Fibroblast of skin of right quadriceps (primary cell): ENCODE measurements at places on chromosomes 13 and 19.

DNA sequence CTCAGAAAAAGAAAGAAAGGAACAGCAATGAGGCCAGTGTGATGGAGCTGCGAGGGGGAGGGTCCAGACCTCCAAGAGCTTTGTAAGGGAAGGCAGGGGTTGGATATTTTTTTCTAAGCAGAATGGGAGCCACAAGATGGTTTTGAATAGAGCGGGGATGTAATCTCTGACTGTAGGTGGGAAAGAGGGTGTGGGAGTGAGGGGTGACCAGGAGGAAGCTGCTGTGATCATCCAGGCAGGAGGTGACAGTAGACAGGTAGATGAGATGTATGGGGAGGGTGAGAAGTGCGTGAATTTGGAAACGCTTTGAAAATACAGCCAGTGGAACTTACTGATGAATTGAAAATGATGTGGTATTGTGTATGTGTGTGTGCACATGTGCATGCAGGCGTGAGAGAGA lies 7.4 kb downstream of the IFNL2 start:
- DNase-seq = no peak

DNA sequence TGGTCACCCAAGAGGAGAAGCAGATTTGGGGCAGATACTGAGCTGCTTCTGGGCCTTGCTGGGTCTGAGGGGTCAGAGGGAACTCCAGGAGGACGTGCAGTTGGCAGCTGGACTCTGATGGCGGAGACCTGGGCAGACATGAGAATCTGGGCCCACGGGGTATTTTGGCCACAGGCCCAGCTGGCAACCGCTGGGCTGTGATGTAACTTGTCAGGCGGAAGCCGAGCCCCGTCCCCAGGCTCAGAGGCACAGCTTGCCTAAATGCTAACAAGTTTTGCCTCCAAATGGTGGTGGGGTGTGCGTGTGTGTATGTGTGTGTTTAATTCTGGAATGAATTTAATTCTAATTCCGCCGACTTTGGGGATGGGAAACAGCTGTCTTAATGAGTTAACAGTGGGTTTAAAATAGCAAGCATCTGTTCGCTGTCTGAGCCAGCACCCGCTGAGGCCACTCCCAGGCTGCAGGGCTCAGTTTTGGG lies 11.6 kb downstream of the ZNRF4 start:
- DNase-seq = no peak

- DNase-seq = peak; percentile 93
Observed at GRCh38 chr19:5926641-5927440, 12.8 kb downstream of the CAPS start.

- peak; percentile 29 for DNase-seq
Observed at GRCh38 chr19:14450168-14450874, 17.2 kb downstream of the PKN1 start.

DNA sequence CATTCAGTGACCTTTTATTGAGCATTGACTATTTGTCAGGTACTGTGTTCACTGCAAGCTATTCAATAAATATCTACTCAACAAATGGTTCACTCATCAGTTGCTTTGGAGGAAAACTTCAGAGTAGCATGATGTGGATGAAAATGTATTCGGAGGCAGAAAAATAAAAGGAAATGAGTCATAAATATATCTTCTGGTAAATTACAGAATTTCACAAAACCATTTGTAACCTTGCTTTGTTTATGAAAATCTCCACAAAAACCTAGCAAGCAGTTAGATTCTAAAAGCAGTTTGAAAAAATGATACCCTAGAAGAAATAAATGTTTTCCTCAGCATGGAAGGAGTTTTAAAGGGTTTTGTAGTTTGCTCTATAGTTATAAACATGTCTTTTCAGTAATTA lies 399.6 kb downstream of the LMO7 start:
- no peak for DNase-seq

DNA sequence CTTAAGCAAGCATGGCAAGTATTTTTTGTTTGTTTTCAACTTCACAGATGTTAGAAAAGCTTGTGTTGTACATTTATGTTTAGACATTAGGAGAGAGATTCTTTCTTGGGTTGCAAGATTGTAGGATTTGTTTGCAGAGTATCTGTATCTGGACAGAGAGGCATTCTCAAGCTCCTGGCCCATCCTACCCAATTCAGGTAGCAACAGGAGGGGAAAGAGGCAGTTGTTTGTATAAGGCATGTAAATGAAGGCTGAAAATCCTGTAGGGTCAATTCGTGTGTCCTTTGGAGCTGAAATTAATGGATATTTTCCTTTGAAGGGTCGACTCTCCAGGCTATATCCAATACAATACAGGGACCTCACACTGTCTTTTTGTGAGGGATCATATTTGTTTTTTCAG lies 147.3 kb downstream of the KCNRG start:
- DNase-seq = no peak

- no peak for DNase-seq
Observed at GRCh38 chr19:3161453-3161852, 17.1 kb upstream of the S1PR4 start.

DNA sequence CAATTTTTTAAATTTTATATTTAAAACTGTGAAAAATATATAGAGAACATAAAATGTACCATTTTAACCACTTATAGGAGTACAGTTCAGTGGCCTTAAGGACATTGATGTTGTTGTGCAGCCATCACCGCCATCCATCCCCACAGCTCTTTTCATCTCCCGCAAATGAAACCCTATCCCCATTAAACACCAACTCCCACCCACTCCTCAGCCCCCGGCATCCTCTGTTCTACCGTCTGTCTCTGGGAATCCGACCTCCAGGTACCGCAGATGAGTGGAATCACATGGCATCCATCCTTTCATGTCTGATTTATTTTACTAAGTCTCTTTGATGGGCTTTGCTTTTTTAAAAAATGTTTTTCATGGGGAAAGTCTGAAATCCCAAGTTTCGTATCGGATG lies 23.8 kb upstream of the SMIM17 start:
- no peak for DNase-seq

- peak; percentile 59 for DNase-seq
Observed at GRCh38 chr19:18156841-18157464, 4.0 kb downstream of the PIK3R2 start.

GRCh38 chr19:31127134-31127967 lies 221.9 kb downstream of the TSHZ3 start:
- DNase-seq = peak; percentile 98

DNA sequence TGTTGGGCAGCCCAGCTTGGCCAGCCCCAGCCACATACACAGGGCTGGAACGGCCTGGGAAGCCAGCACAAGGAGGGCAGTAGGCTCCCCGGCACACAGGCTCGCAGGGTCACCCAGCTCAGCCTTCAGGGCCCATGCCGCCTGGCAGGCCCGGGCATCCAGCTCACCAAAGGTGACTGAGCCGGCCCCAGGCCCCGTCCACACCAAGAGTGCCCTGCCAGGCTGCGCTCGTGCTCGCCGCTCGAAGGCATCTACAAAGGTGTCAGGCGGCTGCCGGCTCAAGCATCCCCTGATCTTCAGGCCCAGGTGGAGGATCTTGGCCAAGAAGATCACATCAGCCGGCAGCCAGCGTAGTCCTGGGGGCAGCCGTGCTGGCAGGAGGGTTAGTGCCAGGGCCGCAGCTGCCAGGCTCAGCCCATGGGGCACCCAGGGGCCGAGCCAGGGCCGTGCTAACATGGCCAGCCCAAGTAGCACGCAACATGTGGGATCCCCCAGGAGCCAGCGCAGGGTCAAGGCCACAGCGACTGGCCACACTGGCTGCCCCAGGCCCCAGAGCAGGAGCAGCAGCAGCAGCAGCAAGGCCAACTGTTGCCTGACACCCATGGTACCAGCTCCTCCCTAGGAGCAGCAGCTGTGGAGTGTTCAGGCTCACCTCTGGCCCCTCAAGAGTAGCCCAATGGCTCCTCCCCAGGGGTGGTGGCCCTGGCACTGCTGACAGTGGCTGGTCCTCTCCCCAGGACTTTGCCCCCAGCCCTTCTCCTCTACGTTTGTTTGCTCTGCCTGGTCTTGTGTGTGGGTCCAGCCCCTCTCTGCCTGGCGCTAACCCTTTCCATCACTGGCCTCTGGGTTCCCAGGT lies at the start of gene SLC27A5:
Gene SLC27A5, minus strand, starts transcription at position 640 of the 856 bp plus-strand sequence. Its CDS starts 37 bp downstream, at position 603.
- DNase-seq = no peak

GRCh38 chr13:52936806-52937205 lies 88.4 kb upstream of the PCDH8 start:
- DNase-seq = no peak

DNA sequence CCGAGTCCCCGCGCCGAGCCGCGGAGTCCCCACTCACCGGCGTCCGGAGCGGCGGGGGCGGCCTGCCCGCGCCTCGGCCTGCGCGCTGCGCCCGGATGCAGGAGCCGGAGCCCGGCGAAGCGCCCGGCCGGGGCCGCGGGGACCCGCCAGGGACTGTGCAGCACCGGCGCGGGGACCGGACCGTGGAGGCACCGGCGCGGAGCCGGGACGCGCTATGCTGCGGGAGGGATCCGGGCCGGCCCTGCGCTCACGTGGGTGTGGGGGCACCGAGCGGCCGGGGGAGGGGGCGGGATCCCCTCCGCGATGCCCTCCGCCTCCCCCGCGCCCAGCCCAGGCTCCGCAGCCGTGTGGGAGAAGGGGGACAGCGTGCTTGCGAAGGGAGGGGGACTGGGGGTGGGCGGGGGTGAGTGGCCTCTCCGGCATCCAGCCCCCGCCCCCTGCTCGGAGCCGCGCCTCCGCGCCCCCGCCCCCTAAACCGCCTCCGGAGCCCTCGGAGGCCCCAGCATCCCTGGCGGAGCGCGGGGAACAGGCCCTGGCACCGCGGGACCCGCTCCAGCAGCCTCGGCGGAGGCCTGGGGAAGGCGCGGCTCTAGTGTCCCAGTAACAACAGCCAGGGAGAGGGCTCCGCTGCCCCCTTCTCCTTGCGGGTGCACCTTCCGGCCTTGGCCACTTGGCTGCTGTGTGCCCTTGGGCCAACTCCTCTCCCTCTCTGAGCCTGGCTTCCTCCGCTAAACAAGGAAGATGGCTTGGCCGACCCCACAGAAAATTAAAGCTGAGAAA lies at the start of gene SLC1A6:
Gene SLC1A6, minus strand, starts transcription at position 389 of the 780 bp plus-strand sequence. CDS start 6,954 bp downstream, outside the sequence.
- no peak for DNase-seq

GRCh38 chr13:94646904-94647303 lies 45.2 kb downstream of the GPR180 start:
- DNase-seq = no peak

- no peak for DNase-seq
Observed at GRCh38 chr19:41811036-41811435, 14.6 kb downstream of the CEACAM3 start.

DNA sequence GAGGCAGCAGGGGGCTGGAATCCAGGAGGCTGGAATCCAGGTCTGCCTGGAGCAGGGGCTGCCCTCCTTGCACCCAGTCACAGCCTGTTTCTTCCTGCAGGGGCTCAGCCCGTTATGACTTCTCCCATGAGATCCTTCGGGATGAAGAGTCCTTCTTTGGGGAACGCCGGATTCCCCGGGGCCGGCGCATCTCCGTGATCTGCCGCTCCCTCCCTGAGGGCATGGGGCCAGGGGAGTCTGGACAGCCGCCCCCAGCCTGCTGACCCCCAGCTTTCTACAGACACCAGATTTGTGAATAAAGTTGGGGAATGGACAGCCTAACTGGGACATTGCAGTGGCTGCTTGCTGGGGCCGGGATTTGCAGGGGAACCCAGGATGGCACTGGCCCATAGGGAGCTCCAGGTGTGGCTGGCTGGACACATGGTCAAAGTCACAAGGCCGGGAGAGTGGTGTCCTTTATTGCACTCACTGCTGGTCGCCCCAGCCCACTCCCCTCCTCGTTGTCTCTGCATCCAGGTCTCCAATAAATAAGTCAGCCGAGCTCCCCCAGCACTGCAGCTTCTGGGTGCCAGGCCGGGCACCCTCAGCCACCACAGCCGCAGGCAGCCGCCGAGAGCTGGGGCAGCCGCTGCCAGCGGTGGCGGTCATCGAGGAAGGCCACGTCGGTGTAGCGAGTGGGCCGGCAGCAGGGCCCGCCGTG lies 872 bp downstream of the PSPN start:
- DNase-seq = no peak

- DNase-seq = peak; percentile 100
Observed at GRCh38 chr13:30870049-30870884, 35.8 kb upstream of the MEDAG start.

DNA sequence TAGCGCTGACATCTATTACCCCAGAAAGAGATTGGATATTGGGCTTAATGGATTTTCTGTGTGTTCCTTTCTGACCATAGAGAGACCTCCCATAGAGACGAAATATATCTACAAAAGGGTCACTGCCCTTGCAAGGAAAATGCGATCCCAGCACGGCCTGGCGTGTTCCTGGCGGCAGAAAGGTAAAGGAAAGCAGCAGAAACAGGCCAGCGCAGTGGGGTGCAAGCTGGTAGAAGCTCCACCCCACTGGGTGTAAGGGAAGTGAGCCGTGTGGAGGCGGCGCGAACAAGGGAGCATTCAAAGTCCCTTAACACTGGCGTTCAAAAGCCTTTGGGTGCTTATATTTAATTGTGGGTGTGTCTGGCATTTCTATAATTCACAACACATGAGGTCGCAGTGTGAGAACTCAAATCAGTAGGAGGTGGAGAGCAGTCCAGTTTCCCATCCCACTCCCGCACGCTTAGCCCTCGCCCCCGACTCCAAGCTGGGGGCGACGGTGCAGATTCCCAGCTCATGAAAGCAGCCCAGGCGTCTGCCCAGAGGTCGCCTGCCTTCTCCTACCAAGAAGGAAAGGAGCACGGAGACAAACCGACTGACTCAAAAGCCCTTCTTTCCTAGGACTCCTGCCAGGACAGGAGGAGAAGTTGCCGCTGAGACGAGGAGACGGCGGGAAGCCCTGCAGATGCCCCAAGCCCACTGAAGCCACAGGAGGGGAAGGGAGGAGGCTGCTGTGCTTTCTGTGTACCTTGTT lies 478.4 kb downstream of the FOXO1 start:
- DNase-seq = no peak

DNA sequence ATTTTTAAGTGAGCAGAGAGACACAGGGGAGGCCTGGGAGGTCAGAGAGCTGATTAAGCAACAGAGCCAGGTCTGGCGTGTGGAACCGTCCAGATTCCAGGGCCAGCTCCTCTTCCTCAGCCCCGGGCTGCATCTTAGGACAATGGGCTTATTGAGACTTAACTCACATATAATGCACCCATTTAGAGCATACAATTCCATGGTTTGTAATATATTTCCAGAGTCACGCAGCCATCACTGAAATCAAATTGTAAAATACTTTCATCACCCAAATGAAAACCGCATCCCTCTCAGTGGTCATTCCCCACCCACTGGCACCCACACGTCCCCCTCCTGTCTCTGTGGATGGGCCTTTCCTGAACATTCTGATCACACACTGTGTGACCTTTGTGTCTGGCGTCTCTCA lies 2.1 kb upstream of the HMG20B start:
- DNase-seq = no peak
